ENCODE measurements at places on chromosomes 12 and 14. TPM values are rescaled to one million over a fixed set of nuclear protein-coding genes. Genes with fewer than 3 reads are reported as not detected.

ACTN1 gene
- 395 TPM for total RNA-seq

STON2 gene
- 4.1 TPM for total RNA-seq

ZDHHC22 gene
- not detected for total RNA-seq

PLEKHA5 gene
- 195 TPM for total RNA-seq

YBX3 gene
- 372 TPM for total RNA-seq

GRCh38 chr12:27838543-27839185 is 58.6 kb upstream of the MANSC4 start:
- no peaks in the 10 kb centered on the region for H3K27me3 ChIP-seq
- no peaks in the 10 kb centered on the region for H3K4me1 ChIP-seq
- H3K27ac ChIP-seq: no peak overlapping the region
- DNase-seq: no peak
- H3K36me3 ChIP-seq: no peaks in the 10 kb centered on the region

DNA sequence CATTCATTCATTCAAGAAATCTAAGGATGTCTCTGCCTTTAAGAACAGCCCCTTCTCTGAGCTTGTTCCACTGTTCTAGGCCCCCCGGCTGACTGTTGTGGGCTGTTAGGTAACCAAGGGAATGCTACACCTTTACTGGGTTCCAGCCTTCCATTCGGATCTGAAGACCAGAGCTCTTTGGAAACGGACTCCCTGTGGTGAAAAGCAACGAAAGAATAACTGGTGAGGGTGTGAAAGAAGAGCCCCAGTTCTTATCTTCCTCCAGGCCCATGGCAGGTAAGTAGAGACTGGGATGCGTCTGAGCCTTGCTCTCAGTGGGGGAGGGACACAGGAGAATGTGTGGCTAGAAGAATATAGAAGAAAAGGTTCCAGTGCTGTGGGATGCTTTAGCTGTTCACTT is 207.4 kb downstream of the TMEM132D start:
- H3K27ac ChIP-seq: no peak overlapping the region
- no peak for DNase-seq
- H3K4me1 ChIP-seq: no peaks in the 10 kb centered on the region
- no peak overlapping the region for H3K4me3 ChIP-seq

- H3K4me1 ChIP-seq: no peaks in the 10 kb centered on the region
- no peaks in the 10 kb centered on the region for H3K27me3 ChIP-seq
- no peak overlapping the region for H3K27ac ChIP-seq
- no peaks in the 10 kb centered on the region for H3K36me3 ChIP-seq
These were observed 102.7 kb upstream of the ST8SIA1 start for GRCh38 chr12:22437031-22437806.

- H3K27me3 ChIP-seq: no peaks in the 10 kb centered on the region
- no peaks in the 10 kb centered on the region for H3K4me1 ChIP-seq
- no peaks in the 10 kb centered on the region for H3K36me3 ChIP-seq
- H3K27ac ChIP-seq: peak overlapping the region; percentile 72
- no peak for DNase-seq
- peak overlapping the region; percentile 44 for H3K4me3 ChIP-seq
These were observed 647 bp upstream of the ESPL1 start for GRCh38 chr12:53267306-53267998.

GRCh38 chr12:13941258-13942249 is 39.8 kb downstream of the GRIN2B start:
- no peak overlapping the region for H3K4me3 ChIP-seq
- H3K4me1 ChIP-seq: no peaks in the 10 kb centered on the region
- no peak for DNase-seq
- no peaks in the 10 kb centered on the region for H3K27me3 ChIP-seq

DNA sequence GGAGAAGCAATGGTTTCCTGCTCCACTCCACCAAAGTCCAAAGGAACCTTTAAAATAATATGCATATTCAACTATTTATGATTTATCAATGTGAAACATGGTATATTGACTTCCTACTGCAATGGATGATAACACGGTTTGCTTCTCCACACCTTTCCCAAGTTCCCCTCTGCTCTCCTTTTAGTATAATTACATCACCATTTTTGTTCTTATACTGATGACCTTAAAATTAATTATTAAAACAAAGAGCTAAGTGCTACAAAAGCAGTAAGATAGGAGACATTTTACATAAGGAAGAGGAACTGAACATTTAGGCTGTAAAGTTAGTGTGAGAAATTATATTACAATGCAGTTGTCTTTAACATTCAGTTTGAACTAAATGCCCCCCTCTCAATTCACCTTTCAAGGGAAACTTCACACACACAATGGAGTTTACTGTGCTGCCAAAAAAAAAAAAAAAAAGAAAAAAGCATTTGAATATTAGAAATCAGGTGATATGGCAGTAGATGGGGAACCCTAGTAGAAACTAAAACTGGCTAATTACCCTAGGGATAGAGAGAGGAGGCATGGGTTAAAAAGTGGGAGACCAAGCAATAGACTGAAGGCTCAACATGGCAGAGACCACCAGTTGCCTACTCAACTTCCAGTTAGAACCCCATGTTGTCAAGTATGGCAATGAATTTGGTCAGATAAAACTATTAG is 37.1 kb upstream of the STK38L start:
- no peaks in the 10 kb centered on the region for H3K4me1 ChIP-seq
- H3K4me3 ChIP-seq: no peak overlapping the region
- H3K27ac ChIP-seq: no peak overlapping the region
- no peaks in the 10 kb centered on the region for H3K27me3 ChIP-seq
- H3K36me3 ChIP-seq: no peaks in the 10 kb centered on the region
- DNase-seq: no peak

DNA sequence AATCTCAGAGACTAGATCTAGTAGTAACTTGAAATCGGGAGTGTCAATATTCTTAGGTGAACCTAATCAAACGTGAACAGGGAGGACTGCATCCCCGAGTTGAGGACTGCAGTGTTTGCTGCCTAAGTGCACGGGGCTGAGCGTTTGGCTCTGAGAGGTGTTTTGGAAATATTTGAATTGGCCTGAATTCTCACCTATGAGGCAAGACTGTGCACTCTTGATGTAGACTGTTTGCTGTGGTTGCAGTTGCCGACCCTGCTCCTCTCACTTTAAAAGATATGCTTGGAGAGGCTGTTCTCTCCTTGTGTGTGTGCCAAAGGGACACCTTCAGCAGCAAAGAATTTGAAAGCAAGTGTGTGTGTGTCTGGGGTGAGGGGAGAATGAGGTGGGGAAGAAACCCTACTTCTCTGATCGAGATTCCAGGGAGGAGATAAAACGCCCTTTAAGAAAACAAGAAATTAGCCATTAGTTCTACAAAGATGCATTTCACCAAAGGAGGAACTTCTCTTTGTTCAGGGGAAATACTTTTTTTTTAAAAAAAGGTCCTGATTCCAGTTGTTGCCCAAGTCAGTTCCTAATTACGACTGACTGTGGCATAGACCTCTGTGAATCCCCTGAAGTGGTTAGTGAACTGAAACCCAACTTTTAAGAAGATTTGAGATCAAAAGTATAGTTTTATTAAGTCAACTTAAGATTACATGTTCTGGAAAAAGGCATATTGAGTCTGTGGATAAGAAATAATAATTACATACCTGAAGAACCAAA is 106.6 kb downstream of the DYRK2 start:
- H3K36me3 ChIP-seq: no peaks in the 10 kb centered on the region
- DNase-seq: peak; percentile 19
- H3K4me3 ChIP-seq: no peak overlapping the region

DNA sequence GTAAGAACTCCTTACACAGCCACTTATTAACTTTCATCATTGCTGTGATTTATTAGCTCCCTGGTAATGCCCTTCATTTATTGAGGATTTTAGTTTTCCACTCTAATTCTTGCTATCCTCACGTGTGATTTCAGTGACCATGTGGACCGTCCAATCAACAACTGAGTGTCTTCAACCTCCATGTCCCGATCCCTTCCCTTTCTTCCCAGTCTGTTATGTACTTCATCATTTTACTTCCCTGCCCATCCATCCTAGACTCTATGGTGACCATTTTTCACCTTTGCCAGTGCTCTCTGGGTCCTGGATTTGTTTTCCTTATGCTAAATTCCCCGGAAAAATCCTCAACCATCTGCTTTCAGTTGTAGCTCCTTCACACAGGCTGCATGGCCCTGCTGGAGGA is 111.0 kb downstream of the MSRB3 start:
- H3K36me3 ChIP-seq: no peaks in the 10 kb centered on the region
- no peak overlapping the region for H3K27ac ChIP-seq
- H3K4me1 ChIP-seq: no peaks in the 10 kb centered on the region
- no peak overlapping the region for H3K4me3 ChIP-seq
- DNase-seq: no peak

- no peak overlapping the region for H3K4me3 ChIP-seq
- no peaks in the 10 kb centered on the region for H3K4me1 ChIP-seq
- H3K36me3 ChIP-seq: no peaks in the 10 kb centered on the region
- no peak for DNase-seq
- H3K27me3 ChIP-seq: no peaks in the 10 kb centered on the region
These were observed 132.7 kb downstream of the PAPOLA start for GRCh38 chr14:96634896-96635295.

DNA sequence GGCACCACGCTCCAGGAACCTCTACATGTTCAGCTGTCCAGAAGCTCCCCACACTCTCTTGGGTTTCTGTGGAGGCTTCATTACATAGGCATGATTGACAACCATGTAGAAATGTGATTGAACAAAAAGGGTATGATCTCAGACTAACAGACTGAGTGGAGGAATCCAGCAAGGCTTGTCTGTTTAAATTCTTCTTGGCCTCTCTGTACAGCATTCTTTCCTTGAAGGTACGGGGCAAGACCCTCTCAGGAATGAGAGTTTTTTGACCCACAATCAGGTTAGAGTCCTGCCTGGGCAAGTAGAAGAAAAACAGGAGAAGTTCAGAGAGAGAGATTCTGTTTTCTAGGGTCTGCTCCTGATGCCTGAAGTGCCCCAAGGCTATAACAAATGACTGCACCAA is 40.9 kb downstream of the SRGAP1 start:
- no peaks in the 10 kb centered on the region for H3K36me3 ChIP-seq
- H3K4me1 ChIP-seq: no peaks in the 10 kb centered on the region
- no peak overlapping the region for H3K4me3 ChIP-seq
- DNase-seq: no peak
- H3K27me3 ChIP-seq: no peaks in the 10 kb centered on the region

DNA sequence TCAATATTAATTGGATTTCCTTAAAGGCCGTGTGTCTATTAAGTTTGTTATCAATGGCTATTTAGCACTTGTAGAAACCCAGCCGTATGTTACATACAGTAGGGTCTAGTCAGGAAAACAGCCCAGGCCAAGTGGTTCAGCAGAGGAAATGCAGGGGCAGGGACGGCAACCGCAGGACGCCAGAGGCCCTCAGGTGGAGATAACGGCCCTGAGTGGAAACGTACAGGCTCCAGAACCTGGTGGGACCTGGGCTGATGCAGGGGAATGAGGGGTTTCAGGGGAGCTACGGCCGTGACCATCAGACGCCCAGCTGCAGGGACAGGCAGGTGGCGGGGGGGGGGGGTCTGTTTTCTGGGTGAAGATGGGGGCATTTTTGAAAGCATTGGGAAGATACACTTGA is 3.7 kb upstream of the ANKLE2 start:
- DNase-seq: no peak
- no peak overlapping the region for H3K4me3 ChIP-seq
- no peak overlapping the region for H3K27ac ChIP-seq
- no peaks in the 10 kb centered on the region for H3K36me3 ChIP-seq
- peaks cover 2% of the 10 kb centered on the region for H3K4me1 ChIP-seq
- H3K27me3 ChIP-seq: no peaks in the 10 kb centered on the region

- DNase-seq: no peak
- no peaks in the 10 kb centered on the region for H3K4me1 ChIP-seq
- H3K36me3 ChIP-seq: no peaks in the 10 kb centered on the region
- no peak overlapping the region for H3K4me3 ChIP-seq
These were observed 54.3 kb downstream of the PTPN11 start for GRCh38 chr12:112473056-112473455.

- no peak overlapping the region for H3K27ac ChIP-seq
- H3K4me1 ChIP-seq: no peaks in the 10 kb centered on the region
- peak; percentile 19 for DNase-seq
- no peak overlapping the region for H3K4me3 ChIP-seq
These were observed 2.6 kb upstream of the RCOR1 start for GRCh38 chr14:102589761-102590290.

GRCh38 chr12:52710730-52711129 is 7.4 kb upstream of the KRT77 start:
- no peaks in the 10 kb centered on the region for H3K4me1 ChIP-seq
- no peak for DNase-seq
- H3K4me3 ChIP-seq: no peak overlapping the region
- H3K36me3 ChIP-seq: no peaks in the 10 kb centered on the region
- H3K27ac ChIP-seq: no peak overlapping the region

DNA sequence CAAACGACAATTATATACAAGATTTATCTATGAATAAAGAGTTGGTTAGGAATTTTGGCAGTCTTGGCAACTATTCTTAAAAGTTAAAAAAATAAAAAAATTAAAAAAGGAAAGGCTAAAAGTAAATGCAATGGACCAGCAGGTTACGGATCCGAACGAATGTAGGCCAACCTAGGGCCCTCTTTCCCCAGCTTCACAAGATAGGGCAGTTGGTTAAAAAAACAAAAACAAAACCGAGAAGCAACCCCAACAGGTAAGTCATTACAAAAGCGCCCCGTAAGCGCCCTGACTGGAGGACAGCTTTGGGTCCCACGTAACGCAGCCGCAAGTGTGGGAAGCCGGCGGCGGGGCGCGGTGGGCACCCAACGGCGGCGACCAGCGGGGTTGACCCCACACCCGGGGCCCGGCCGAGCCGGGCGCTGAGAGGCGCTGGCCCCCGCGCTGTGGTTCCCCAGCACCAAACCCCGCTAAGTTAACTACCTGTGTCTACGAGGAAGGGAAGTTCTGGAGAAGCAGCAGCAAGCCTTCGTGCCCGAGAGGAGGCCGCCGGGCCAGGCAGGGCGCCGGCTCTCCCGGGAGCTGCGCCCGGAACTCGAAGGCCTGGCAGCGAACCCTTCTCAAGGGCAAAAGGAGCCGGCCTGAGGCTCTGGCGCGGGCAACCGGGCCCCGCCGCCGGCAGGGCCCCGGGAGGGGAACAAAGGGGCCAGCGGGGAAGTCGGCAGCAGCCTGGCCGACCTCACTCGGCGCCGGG is 882 bp downstream of the HECTD1 start:
- no peaks in the 10 kb centered on the region for H3K36me3 ChIP-seq
- peak overlapping the region; percentile 76 for H3K4me3 ChIP-seq
- DNase-seq: peak; percentile 39
- peak overlapping the region; percentile 98 for H3K27ac ChIP-seq

- DNase-seq: no peak
- no peaks in the 10 kb centered on the region for H3K36me3 ChIP-seq
- no peaks in the 10 kb centered on the region for H3K4me1 ChIP-seq
- H3K27me3 ChIP-seq: no peaks in the 10 kb centered on the region
- H3K27ac ChIP-seq: no peak overlapping the region
These were observed 422.1 kb downstream of the AACS start for GRCh38 chr12:125487336-125487735.

GRCh38 chr12:106429043-106429552 is 71.5 kb downstream of the POLR3B start:
- H3K36me3 ChIP-seq: no peaks in the 10 kb centered on the region
- peaks cover 8% of the 10 kb centered on the region for H3K4me1 ChIP-seq

GRCh38 chr14:96224480-96225096 is 19.9 kb downstream of the BDKRB2 start:
- H3K4me3 ChIP-seq: no peak overlapping the region
- H3K27ac ChIP-seq: peak overlapping the region; percentile 27
- no peaks in the 10 kb centered on the region for H3K4me1 ChIP-seq
- H3K36me3 ChIP-seq: no peaks in the 10 kb centered on the region
- no peaks in the 10 kb centered on the region for H3K27me3 ChIP-seq
- DNase-seq: no peak

- peak overlapping the region; percentile 76 for H3K27ac ChIP-seq
- peak; percentile 45 for DNase-seq
- peak overlapping the region; percentile 28 for H3K4me3 ChIP-seq
- H3K27me3 ChIP-seq: no peaks in the 10 kb centered on the region
- H3K4me1 ChIP-seq: no peaks in the 10 kb centered on the region
These were observed 67.8 kb upstream of the CAPRIN2 start for GRCh38 chr12:30822385-30823155.

Measured in uterus (tissue), 4 donors.